ENCODE measurements at places on chromosomes 5 and 9.

DNA sequence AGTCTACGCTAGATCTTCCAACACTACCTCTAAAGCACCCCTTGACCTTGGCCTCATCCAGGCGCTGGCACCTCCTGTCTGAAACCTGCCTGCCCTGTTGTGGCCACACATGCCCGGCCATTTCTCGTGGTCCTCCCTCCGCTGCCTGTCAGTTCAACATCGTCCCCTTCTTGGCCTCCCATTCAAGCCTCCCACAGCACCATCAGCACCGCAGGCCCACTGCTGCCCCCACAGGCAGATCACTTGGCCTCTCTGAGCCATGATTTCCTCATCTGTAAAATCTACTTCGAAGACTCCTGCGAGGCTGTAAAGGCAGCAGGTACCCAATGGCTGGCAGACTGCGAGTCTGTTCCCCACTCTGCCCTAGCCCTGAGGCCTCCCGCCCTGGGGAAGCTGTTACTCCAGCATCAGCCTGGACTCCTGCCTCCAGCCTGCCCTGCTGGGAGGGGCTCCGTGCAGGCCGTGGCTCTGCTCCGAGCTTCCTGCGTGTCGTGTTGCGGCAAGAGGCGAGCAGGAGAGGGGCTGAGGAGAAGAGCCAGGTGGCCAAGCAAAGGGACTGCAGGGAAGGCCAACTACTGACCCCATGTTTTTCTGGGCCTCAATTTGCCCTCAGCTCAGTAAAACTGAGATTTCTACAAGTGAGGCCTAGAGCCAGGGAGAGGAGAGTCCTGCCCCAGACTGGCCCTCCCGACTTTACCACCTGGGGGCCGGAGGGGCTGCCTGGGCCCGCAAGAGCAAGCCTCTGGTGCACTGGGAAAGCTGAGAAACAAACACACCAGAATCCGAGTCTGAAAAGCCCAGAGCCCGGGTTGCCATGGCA, 70.5 kb upstream of the LRRTM2 start:
- no peaks in the 10 kb centered on the region for H3K36me3 ChIP-seq
- no peak overlapping the region for H3K27ac ChIP-seq
- no peak overlapping the region for H3K4me3 ChIP-seq

GRCh38 chr9:114164191-114164794, 9.0 kb downstream of the COL27A1 start:
- H3K36me3 ChIP-seq = no peaks in the 10 kb centered on the region
- H3K27me3 ChIP-seq = peaks cover 3% of the 10 kb centered on the region
- no peak for DNase-seq
- H3K4me3 ChIP-seq = no peak overlapping the region
- H3K27ac ChIP-seq = no peak overlapping the region

DNA sequence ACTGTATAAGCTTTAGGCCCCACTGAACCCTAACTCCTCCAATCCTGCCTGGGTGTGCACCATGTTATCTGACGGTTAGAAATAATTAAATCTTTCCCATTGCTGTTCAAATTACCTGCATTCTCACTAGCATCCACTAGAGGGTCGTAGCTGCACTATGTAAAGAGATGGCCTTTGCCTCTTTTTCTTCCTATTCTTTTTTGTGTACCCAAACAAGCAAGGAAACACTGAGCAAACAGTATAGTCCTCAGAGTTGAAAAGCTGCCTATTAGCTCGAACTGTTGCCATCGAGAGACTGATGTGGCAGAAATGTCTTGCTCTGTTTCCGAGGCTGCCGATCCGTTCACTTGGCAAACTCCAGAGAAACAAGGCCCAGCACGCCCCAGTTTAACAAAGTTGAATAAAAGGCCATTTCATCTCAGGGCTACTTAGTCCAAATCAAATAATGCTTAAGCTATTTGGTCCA, 163.8 kb upstream of the TRPM3 start:
- no peaks in the 10 kb centered on the region for H3K36me3 ChIP-seq
- no peak overlapping the region for H3K4me3 ChIP-seq
- H3K27ac ChIP-seq = no peak overlapping the region
- DNase-seq = peak; percentile 39

- H3K36me3 ChIP-seq = no peaks in the 10 kb centered on the region
- H3K27ac ChIP-seq = no peak overlapping the region
- H3K4me1 ChIP-seq = peaks cover 17% of the 10 kb centered on the region
- no peaks in the 10 kb centered on the region for H3K27me3 ChIP-seq
- DNase-seq = no peak
Measured at GRCh38 chr5:142971303-142972013, 201.3 kb downstream of the ARHGAP26 start.

DNA sequence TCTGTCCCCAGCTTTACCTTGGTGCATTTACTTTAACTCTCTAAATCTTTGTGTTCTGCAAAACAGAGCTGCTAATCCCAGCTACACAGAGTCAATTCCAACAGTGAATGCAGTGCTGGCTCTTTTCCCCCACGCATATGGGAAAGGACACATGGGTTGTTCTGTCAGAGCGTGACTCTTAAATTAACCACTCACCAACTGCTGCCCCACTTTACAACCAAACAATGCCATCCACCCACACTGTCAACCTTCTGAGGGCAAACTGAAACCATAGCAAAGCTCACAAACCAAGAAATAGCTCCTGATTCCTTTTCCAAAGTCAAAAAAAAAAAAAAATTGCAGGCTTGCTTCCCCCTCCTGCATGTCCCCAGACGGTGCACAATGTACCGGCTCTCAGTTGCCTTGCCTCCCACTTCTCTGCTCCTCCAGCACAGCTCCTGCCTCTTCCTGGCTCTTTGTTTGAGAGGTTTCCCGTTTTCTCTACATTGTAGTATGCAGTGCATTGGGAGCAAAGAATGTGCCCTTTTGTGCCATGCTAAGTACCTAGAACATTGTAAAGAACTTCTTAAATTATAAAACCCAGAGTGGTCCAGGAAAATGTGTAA, 151.5 kb upstream of the DAPK1 start:
- peaks cover 21% of the 10 kb centered on the region for H3K27me3 ChIP-seq
- no peak overlapping the region for H3K4me3 ChIP-seq
- no peaks in the 10 kb centered on the region for H3K36me3 ChIP-seq
- H3K4me1 ChIP-seq = no peaks in the 10 kb centered on the region
- no peak overlapping the region for H3K27ac ChIP-seq
- no peak for DNase-seq

GRCh38 chr5:166948679-166949078, 1342.8 kb upstream of the WWC1 start:
- no peak overlapping the region for H3K4me3 ChIP-seq
- no peaks in the 10 kb centered on the region for H3K4me1 ChIP-seq
- no peaks in the 10 kb centered on the region for H3K36me3 ChIP-seq
- DNase-seq = no peak
- no peaks in the 10 kb centered on the region for H3K27me3 ChIP-seq

- H3K27ac ChIP-seq = no peak overlapping the region
- H3K27me3 ChIP-seq = peaks cover 6% of the 10 kb centered on the region
- H3K4me1 ChIP-seq = no peaks in the 10 kb centered on the region
Measured at GRCh38 chr9:90898228-90898627, 96.6 kb downstream of the SYK start.

DNA sequence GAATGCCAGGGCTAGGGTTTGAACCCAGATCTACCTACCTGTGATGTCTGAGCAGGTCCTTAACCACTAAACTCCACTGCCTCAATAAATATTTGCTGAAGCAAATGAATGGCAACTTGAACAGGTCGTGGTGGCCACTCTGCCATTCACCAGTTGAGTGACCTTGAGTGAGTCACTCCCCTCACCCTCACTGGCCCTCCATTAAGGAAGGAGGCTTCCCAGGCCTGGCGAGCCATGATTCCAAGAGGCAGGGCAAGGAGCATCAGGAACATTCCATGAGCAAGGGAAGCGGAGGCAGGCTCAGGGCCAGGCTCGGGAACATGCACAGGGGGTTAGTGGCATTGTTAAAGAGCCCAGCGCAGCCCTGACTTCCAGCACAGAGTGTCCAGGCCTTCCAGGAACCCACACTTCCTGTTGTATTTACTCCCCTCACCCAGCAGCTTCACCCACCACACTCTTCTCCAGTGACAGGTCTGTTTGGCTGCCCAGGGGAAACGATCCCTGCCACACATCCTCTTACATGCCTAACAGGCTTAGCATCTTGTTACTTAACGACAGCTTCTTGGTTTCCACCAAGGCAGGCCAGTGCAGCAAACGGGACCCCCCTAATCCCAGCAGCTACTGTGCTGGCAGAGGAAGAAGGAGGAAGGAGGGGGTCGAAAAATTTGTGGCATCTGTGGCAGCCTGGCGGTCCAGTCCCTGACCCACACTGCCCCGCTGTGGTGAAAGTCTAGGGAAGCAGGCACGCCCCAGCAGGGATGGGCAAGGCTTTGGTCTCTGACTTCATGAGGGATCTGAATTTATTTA, 43.7 kb upstream of the TTC1 start:
- no peaks in the 10 kb centered on the region for H3K36me3 ChIP-seq
- H3K27me3 ChIP-seq = peaks cover 54% of the 10 kb centered on the region
- H3K27ac ChIP-seq = peak overlapping the region; percentile 24
- H3K4me1 ChIP-seq = no peaks in the 10 kb centered on the region
- no peak overlapping the region for H3K4me3 ChIP-seq

DNA sequence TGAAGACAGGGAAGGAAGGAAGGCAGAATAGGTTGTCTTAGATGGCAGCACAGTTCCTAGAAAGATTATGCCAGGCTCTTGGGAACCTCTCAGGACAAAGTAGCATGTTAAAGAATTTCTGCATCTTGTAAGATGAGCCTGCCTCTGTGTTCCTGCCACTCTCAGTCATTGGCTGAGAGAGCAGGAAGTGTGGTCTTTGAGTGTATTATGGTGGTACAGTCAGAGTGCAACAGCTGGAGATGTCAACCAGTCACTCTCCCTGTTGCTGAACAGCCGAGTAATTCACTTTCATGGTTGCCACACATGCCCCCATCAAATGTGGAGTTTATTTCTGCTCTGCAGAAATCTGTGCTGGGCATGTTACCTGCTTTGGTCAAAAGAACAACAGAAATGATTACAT, 659.6 kb upstream of the RIOK2 start:
- no peak overlapping the region for H3K27ac ChIP-seq
- no peaks in the 10 kb centered on the region for H3K36me3 ChIP-seq
- no peaks in the 10 kb centered on the region for H3K27me3 ChIP-seq
- no peak overlapping the region for H3K4me3 ChIP-seq

Data from activated naive CD4-positive, alpha-beta T cell treated with anti-CD3 and anti-CD28 coated beads, Interleukin-2, amount 10 ng/mL, durations not matched to agents 7 days and 5 days (primary cell).